ENCODE measurements at places on chromosomes 12 and 14.

- DNase-seq, result no peak
These were observed 41.6 kb downstream of the SCN8A start for GRCh38 chr12:51632623-51633022.

- DNase-seq, result no peak
These were observed 27.1 kb downstream of the DEGS2 start for GRCh38 chr14:100132161-100132902.

DNA sequence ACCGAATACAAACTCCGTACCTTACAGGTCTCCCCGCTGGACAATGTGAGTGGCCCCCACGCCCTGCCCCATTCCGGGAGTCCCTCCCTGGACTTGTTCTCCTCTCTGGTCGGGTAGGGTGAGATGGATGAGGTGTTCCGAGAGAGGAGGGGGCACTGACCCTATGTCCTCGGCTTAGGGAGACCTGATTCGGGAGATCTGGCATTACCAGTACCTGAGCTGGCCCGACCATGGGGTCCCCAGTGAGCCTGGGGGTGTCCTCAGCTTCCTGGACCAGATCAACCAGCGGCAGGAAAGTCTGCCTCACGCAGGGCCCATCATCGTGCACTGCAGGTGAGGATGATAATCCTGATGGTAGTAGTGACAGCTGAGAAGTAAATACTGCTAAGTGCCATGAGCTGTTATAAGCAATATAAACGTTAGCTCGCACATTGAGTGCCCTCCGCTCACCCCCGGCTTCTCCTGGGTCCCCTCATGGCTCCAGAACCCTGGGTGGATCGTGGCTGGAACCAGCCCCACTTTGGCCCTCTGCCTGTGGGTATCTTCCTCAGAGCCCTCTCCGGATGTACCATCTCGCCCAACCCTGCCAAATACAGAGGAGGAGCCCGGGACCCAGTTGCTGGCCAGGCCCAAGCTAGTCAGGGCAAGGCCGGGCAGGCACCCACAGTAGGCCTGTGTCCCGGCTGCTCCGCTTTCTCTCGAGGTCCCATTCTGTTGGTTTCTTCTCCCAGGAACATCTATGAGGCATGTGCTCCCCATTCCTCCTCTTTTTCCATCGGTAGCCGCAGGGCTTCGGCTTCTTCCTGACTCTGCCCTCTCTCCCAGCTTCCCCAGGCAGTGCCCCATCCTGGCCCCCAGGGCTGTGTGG is 6.8 kb downstream of the PTPN6 start:
- DNase-seq, result no peak

- no peak for DNase-seq
These were observed 729.5 kb upstream of the LMO3 start for GRCh38 chr12:17335487-17335886.

GRCh38 chr14:104100171-104101085 is 14.9 kb downstream of the ASPG start:
- no peak for DNase-seq

Measured in M059J (cell line).